ENCODE measurements at places on chromosomes 6 and 20.
A peak's percentile ranks its signal among the peaks of the same experiment; 100 is the strongest.

DNA sequence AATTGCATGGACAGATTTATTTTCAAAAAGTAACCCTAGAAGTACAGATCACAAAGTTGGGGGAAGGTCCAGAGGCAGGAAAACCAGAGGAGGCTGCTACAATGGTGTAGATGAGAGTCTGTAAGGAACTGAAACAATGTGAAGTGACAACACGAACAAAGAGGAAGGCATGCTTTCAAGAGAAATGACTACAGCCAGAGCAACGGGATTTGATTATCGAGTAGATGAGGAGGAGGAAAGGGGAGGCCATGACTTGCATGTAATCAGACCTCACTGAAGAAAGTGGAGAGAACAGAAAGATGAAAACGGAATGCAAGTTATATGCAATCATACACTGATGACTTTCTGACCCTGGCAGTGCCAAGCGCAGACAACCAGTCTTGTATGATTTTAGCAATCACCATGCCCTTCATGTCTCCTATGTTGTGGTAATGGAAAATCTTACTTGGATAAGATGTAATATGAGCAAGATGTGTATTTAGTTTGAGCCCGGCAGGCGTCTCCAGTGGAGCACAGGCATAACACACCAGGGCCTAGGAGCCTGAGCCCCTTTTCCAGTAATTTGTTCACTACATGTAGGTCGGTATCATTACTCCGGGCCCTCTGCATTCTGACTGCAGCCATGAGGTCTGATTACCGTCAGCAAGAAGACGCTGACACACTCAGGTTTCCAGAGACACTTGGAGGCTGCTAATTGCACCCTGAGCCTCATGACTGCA, 34.0 kb upstream of the FAM83C start:
- no peak for DNase-seq

DNA sequence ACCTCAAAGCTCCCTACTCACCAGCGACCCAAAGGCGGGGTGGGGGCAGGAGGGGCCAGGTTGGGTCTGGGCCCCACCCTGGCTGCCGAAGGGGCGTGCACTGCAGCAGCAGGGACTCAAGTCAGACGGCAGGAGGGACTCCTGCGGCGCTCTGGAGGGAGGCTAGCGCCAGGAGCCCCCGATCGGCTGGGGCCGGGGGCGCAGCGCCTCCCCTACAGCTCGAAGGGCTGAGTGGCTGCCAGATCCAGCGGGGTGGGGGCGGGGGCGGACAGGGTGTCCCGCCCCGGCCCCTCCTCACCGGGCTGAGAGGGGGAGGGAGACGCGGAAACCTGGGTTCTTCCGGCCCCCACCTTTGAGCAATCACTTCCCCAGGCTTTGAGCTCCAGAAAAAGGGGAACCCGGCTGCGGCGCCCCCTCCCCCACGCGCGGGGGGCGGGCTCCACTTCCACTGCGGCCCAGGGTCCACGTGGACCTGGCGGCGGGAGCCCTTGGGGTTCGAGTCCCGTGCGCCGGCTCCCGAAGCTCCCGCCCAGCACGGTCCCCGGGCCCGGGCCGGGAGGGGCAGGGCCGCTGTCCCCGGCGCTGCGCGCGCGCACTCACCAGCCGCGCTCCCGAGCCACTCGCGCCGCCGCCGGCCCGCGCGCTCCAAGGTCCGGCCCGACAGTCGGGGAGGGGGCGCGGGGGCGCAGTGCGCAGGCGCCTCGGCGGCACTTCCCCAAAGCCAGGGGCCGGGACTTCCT, at the start of gene RGS19:
RGS19 (minus strand) TSS at position 246 of the 740 bp plus-strand sequence. CDS start 2,632 bp downstream, outside the sequence.
- peak; percentile 55 for DNase-seq

- DNase-seq: no peak
These were observed 513.7 kb upstream of the SULF2 start for GRCh38 chr20:48298851-48299484.

GRCh38 chr6:120965814-120966213, 368.5 kb downstream of the TBC1D32 start:
- DNase-seq: no peak

DNA sequence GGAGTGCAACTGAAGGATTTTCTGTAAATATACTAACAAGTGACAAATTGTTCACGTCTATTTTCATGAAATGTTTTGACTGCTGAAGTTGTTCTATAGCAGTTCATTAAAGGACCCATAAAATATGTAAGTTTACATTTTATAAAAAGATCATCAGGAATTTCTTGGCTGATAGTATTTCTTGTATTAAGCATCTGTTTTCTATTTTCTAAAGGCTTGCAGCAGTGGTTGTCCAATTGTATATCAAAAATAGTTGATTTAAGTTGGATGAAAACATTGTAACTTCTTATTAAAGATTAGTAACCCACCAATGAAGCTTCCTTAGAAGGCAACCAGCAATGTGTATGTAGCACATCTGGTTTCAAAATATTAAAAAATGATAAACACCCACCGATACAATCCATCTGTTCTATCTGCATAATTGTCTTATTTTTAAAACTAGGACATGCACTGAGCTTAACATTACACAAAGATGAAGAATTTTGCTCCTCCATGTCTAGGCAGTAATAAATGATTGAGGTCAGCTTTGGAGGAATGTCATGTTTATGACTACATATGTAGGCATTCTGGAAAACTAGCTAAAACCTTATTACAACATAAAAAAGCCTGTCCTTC, 301.3 kb upstream of the TCF21 start:
- no peak for DNase-seq

DNA sequence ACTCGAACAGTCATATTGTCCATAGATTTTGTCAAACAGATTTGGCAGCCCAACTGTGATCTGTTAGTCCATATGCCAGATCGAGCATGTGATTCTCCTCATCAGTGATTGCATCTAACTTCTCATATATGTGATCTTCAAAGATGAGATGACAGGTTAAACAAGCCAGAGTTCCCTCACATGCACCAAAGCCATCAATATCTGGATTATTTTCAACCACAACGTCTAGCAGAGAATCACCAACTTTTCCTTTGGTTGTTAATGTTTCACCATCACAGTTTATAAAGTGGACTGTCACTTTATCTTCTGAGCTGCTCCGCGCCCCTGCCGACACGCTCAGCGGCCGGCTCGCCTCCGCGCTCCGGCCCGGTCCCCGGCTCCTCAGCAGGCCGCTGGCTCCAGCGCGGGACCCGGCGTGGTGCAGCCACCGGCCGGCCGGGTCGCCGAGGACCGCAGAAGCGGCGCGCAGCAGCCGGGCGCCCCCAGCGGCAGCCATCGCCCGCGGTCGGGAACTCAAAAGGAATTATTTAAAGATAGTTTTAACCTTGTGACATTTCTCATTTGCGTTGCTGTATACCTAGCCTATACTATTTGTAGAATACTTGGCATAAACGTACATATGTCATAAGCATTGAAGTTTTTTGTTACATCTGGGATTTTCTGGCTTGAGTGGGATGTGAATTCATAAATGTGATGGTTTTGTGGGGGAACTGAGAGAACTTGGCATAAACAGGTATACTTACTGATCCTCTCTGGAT, 40.1 kb upstream of the DYNLRB1 start:
- peak; percentile 10 for DNase-seq

DNA sequence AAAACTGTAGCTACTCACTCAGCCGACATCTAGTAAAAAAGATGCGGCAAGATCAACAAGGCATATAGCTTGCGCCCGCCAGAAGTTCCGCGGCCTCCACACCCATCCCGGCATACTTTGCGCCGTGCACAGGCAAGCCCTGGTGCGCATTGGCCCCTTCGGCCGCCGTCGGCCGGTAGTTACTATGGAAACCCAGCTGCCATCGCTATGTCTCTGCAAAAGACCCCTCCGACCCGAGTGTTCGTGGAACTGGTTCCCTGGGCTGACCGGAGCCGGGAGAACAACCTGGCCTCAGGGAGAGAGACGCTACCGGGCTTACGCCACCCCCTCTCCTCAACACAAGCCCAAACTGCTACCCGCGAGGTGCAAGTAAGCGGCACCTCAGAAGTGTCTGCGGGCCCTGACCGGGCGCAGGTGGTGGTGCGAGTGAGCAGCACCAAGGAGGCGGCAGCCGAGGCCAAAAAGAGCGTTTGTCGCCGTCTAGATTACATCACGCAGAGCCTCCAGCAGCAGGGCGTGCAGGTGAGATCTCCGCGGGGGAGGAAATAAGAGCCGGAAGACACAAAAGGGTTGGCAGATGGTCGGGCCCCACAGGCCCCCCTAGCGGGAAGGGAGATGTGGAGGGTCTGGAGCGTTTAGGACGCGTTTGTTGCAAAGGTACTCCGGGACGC, at the start of gene IRAK1BP1:
IRAK1BP1 (plus strand) TSS at position 182 of the 671 bp plus-strand sequence; CDS start at position 208, 26 bp downstream.
- DNase-seq: peak; percentile 77

GRCh38 chr20:37319151-37319671, 26.7 kb upstream of the SRC start:
- DNase-seq: no peak

GRCh38 chr6:89970609-89971337, 76.5 kb downstream of the GJA10 start:
- DNase-seq: peak; percentile 86

DNA sequence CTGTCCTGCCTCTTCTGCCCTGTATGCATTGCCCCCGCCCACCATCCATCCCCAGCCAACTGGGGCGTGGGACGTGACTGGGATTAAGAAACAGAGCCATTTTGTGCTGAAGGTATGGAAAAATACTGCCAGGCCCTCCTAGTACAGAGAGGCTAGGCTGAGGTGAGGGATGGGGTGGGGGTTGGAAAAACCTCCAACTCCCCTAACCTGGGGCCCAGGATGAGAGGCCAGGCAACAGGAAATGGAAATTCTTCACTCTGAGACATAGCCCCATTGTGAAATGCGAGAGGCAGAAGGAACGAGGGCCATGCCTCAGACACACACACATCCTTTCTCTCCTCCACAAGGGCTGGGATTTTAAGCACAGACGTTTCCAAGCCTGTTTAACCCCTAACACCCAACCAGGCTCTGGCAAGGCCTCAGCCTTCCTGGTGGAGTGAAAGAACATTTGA, 19.9 kb downstream of the KCNK5 start:
- DNase-seq: no peak

DNA sequence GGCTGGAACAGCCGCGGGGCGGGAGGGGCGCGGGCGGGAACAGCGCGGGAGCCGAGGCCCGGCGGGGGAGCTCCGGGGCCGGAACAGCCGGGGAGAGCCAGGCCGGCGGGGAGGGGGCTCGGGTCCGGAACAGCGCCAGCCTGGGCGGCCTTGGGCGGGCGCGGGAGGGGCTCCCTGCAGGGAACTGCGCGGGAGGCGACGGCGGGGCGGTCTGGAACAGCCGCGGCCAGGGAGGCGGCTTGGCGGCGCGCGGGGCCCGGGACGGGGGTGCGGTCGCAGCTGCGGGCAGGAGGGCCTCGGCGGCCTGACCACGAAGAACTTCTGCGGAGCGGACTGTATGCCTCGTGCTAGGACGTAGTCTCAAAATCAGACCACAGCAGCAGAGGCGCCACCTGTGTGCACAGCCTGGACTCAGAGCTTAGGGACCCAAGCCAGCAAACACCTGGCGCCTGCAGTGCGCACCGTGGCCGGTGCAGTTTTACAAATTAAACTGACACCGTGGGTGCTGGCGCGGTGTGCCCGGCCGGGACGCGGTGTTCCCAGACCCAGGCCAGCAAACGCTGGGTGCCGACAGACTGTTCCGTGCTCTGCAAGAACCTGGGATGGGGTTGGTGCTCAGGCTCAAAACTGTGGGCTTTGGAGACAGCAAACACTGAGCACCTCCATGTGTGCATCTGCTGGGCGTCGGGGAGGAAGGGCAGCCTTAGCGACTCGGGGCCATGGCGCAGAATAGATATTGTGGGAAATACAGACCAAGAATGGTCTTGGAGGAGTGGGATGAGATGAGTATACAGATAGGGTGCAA, 572 bp downstream of the ZNF341 start:
- DNase-seq: peak; percentile 93

- DNase-seq: no peak
These were observed 86.3 kb downstream of the ARID1B start for GRCh38 chr6:156863504-156863903.

DNA sequence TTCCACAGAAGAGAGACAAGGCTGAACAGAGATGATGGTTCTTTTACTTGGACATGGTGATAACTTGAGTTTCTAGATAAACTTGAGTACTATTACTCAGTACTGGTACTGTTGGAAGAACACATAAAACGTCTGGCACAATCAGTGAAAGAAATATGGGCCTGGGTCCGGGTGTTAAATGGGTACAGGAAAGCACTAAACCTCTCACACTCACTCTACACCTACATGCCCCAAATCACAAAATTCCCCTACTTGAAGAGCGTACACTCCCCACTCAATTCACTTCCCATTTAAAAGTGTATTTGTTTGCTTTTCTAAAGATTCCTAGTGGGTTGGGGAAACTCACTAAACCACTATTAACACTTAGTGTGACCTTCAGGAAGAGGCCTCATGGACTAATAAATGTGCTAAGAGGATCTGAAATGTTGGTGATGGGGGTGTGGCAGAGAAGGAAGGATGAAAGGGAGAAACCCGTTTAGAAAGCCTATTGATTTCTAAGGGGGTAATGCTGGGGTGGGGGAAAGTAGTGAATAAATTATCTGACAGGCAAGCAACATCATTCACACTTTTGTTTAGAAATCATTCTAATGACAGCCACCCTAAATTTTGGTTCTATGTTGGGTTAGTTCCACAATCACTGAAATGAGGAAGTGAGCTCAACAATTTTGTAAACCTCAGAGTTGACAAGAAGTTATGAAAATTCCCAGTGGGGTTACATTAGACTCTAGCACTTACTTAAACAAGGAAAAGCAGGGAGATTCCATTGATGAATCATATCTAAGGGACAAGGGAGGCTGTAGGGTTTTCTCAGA, 222.6 kb upstream of the MARCKS start:
- DNase-seq: no peak

DNA sequence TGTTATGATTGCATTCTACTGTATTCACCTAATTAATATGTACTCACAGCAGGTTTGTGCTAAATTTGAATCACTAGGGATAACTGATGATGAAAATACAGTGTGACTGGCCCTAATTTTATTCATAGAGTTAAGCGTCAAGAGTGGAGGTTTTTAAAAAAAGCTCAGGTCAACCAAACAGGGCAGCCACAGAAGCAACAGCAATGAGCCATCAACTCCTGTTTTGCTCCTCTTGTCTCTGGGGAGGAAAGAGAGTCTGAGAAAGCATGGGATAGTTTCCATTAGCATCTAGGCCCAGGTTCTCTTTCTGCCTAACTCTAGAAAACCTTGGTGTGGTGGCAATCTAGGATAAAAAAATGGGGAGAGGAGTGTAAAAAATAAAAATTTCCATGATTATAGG, 122.1 kb downstream of the OGFRL1 start:
- DNase-seq: no peak

DNA sequence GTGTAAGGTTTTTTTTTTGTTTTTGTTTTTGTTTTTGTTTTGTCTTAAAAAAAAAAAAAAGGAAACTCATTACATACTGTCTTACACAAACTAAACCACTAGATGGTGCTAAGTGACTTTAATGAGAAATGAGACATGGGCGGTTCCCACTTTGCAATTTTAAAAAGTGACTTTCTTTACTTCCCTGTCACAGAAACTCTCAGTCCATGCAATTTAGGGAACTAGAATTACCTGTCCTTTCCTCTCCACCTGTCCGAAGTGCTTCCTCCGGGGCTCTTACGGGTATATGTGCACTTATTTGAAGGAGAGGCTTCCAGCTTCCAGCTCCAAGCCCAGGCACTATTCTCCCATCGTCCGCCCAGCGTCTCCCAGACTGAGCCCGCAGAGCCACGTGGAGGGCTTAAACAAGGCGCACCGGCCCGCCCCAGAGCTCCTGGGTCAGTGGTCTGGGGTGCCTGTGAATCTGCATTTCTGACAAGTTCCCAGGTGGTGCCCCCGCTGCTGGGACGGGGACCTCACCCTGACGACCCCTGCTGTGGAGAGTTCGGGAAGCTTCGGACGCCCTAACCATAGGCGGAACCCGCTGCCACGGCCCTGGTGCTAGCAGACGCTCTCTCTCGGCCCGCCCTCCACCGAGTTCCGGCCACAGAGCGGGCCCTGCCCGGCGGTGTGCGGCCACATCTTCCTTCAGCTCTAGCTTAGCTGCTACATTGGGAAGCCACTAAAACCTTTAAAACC, 26.1 kb downstream of the BFSP1 start:
- peak; percentile 36 for DNase-seq

GRCh38 chr6:30861257-30862048, 22.9 kb upstream of the DDR1 start:
- DNase-seq: no peak

Measured in hippocampal formation (tissue), 2 donors.